ENCODE measurements at places on chromosomes 2 and 18. TPM values are rescaled to one million over a fixed set of nuclear protein-coding genes. Genes with fewer than 3 reads are reported as not detected.

Gene CNRIP1
- total RNA-seq = 3.1 TPM

GRCh38 chr2:85413592-85414420 lies 3.6 kb upstream of the CAPG start:
- peak; percentile 75 for DNase-seq

- no peak for DNase-seq
Measured at GRCh38 chr2:170869036-170869435, 52.3 kb downstream of the GAD1 start.

- no peak for DNase-seq
Measured at GRCh38 chr2:121994238-121995206, 239.1 kb downstream of the TSN start.

- no peak for DNase-seq
Measured at GRCh38 chr2:16142383-16143361, 202.3 kb downstream of the MYCN start.

- DNase-seq = no peak
Measured at GRCh38 chr2:14861181-14861580, 228.7 kb downstream of the LRATD1 start.

Gene ZRANB3
- 3.2 TPM for total RNA-seq

Gene RGPD4
- total RNA-seq = 0.08 TPM

- no peak for DNase-seq
Measured at GRCh38 chr2:149320362-149320761, 10.0 kb upstream of the LYPD6 start.

GRCh38 chr2:45312275-45312674 lies 298.8 kb downstream of the SRBD1 start:
- no peak for DNase-seq

Gene RND3
- 77.8 TPM for total RNA-seq

All from left colon (tissue), 2 donors.